ENCODE measurements at places on chromosomes 4 and X.
A peak's percentile ranks its signal among the peaks of the same experiment; 100 is the strongest.

- no peak for DNase-seq
Observed at GRCh38 chr4:76755756-76756155, 142.2 kb downstream of the SOWAHB start.

- peak; percentile 51 for DNase-seq
Observed at GRCh38 chrX:13938051-13938828, 91.5 kb downstream of the GEMIN8 start.

DNA sequence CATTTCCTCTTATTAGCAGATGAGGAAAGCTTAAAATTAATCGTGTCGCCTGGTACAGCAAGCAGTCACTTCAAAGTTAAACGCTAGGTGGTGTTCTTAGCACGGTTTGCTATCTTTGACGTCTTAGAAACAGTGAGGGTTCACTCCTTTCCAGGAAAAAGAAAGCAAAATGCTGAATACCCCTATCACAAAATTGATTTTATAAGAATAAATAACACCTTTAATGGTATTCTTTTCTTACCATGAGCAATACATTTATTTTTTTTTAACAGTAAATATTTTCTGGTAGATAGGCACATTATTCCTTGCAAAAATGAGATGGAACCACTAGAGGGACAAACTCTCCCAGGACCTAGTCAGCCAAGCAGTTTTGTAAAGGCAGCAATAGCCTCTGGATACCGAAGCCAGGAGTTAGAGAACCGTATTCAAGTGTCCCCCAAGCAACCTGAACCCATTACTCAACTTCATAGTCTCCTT is 153.9 kb downstream of the KDR start:
- peak; percentile 45 for DNase-seq

- DNase-seq, result no peak
Observed at GRCh38 chr4:110503270-110504083, 27.5 kb downstream of the ENPEP start.

DNA sequence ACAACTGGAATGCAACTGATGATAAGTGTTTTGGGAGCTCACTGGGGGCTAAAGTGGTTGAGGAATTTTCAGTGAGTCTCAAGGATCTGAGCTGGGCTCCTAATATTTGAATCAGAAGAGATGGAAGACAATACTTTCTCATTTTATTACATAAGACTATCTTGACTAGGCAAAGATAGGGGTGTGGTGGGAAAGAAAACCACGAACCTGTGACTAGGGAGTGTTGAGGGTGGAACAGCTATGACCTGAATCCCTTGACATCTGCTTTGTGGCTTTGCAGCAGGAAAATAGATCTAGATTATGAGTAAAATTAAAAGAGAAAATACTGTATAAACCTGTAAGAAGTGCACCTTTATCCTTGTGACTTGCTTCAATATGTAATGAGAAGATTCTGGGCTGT is 295.1 kb upstream of the TEX13A start:
- no peak for DNase-seq

- no peak for DNase-seq
Observed at GRCh38 chr4:93319041-93319440, 509.5 kb upstream of the ATOH1 start.

GRCh38 chr4:117692538-117692937 is 341.7 kb upstream of the NDST3 start:
- no peak for DNase-seq

- DNase-seq, result no peak
Observed at GRCh38 chr4:40363945-40364344, 28.8 kb downstream of the CHRNA9 start.

DNA sequence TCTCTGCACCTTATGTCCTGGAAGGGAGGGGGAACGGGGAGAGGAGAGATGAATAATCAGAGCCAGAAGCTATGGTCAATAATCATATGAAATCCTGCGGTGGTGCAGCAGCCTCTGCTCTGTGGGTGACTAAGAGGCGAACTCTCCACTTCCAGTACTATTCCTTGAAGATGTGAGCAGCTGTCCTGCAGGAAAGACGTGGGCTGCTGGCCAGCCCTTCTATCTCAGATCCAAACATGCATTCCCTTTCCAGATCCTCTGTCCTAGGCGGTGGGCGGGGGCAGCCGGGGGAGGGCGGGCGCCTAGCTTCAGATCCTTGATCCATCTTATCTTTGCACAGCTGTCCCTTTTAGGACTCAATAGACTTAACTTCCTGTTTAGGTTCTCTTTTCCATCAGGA is 34.5 kb downstream of the SPINK2 start:
- no peak for DNase-seq

- no peak for DNase-seq
Observed at GRCh38 chr4:187714957-187715356, 280.6 kb upstream of the ZFP42 start.

GRCh38 chrX:24498181-24498580 is 33.1 kb downstream of the PDK3 start:
- no peak for DNase-seq

- DNase-seq, result no peak
Observed at GRCh38 chr4:126358041-126358440, 1043.3 kb downstream of the FAT4 start.

DNA sequence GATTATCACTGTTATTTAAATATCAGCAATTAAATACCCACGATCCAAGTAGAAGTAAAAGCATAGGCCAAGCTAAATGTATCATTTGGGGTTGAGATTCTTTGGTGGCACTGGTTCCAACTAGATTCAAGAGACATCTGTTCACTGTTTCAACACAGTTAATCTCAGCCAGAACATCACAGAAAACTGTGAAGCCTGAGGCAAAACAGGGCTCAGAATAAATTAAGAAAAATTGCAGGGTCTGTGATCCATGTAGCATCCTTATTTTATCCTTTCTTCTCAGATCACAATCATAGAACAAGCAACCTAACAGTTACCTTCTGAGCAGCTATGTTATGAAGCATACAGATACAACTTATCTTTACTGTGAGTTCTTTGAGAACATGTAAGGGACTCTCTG is 23.7 kb downstream of the YTHDC1 start:
- DNase-seq, result no peak

GRCh38 chrX:11533199-11533651 is 132.5 kb downstream of the ARHGAP6 start:
- DNase-seq, result peak; percentile 66

- peak; percentile 7 for DNase-seq
Observed at GRCh38 chr4:129929052-129929451, 833.1 kb downstream of the C4orf33 start.

GRCh38 chrX:138858438-138858837 is 146.9 kb upstream of the FGF13 start:
- no peak for DNase-seq

DNA sequence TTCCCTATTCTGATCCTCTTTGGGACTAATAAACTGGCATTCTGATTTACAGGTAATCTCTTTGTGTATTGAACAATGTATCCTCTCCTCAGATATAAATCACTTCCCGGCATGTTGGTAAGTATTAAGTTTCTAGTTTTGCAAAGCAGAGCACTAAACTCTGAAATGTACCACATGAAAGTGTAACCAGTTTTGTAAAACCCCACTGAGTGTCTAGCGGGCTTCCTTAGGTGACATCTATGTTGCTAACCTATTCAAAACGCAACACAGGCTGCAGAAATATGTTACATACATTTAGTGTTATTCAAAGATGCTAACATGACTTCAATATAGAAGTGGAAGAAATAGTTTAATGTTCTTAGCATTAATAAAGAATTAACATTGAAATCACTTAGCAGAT is 25.2 kb downstream of the DNAJB14 start:
- DNase-seq, result no peak

DNA sequence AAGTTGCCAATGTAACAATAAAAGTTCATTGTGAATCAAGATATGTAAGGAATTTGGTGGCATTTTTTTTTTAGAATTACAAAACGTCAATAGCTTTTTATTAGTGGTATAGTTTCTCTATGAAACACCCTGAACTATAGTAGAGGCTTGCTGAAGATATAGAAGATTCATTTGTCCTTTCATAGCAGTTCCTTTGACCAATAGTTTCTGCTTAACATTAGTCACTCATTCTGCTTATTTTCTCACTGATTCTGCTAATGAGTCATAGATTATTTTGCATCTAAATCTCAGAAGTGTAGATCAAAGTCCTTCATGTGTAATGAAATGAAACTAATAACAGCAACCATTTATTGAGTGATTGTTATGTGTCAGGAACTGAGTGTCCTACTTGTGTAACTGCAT is 205.0 kb upstream of the TET2 start:
- no peak for DNase-seq

GRCh38 chrX:149131774-149132173 is 373.3 kb downstream of the IDS start:
- no peak for DNase-seq

GRCh38 chrX:6678313-6678712 is 143.4 kb upstream of the VCX3A start:
- DNase-seq, result peak; percentile 1

GRCh38 chrX:150842198-150842685 is 56.2 kb downstream of the CD99L2 start:
- DNase-seq, result no peak

DNA sequence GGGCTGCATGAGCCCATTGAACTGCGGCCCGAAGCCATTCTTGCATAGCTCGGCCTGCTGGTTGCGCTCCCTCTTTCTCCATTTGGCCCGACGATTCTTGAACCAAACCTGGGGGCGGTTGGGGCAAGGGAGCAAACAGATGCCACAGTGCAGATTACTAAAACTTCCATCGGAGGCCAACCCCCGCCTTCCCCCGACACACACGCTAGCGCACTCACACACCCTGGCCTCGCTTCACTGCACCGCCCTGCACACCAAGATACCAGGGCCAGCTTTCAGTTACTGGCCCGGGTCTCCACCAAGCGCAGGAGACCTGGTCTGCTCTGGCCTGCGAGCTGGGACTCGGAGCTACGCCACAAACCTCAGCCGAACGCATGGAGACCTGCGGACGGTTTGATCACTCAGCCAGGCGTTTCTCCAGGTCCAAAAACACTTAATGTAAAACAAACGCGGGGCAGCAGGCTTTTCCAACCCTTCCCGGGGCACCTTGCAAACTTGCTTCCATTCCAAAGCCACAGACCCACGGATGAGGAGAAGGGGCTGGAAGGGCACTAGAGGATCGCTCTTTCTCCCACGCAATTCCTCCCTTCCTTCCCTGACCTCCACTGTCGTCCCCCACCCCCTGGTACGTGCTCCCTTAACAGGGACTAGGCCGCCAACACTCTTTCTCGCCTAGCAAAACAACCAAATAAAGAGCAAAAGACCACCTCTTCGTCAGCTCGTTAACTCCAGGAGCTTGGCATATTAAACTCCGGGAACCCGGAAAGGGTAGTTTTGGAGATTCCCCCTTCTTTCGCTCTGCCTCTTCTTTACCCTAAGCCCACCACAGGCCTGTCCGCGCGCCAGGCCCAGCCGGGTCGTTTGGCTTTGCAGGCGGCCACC is 4.1 kb downstream of the PITX2 start:
- peak; percentile 79 for DNase-seq

GRCh38 chr4:57401586-57401985 is 291.4 kb upstream of the IGFBP7 start:
- DNase-seq, result no peak

- no peak for DNase-seq
Observed at GRCh38 chrX:13076176-13076961, 31.9 kb upstream of the FAM9C start.

- DNase-seq, result no peak
Observed at GRCh38 chr4:129080129-129080528, 13.2 kb downstream of the SCLT1 start.

- no peak for DNase-seq
Observed at GRCh38 chr4:8586671-8587468, 5.7 kb upstream of the CPZ start.

GRCh38 chr4:54274795-54275665 is 45.9 kb downstream of the PDGFRA start:
- DNase-seq, result no peak

DNA sequence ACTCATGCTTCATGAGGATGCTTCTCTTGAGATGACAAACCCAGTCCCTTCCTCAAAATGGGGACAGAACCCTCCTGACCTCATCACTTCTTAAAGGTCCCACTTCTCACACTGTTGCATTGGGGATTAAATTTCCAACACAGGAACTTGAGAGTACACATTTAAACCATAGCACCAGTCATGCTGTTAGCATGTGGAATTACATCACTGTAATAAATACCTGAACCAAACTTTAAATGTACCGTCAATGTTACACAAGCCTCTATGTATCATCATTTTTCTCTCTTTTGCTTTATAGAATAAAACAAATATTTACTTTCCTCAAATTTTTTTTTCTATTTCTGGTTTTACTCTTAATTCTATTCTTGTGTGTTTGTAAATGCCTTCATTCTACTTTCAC is 448.2 kb downstream of the CCSER1 start:
- no peak for DNase-seq

- peak; percentile 44 for DNase-seq
Observed at GRCh38 chr4:41692717-41693345, 55.7 kb downstream of the PHOX2B start.

DNA sequence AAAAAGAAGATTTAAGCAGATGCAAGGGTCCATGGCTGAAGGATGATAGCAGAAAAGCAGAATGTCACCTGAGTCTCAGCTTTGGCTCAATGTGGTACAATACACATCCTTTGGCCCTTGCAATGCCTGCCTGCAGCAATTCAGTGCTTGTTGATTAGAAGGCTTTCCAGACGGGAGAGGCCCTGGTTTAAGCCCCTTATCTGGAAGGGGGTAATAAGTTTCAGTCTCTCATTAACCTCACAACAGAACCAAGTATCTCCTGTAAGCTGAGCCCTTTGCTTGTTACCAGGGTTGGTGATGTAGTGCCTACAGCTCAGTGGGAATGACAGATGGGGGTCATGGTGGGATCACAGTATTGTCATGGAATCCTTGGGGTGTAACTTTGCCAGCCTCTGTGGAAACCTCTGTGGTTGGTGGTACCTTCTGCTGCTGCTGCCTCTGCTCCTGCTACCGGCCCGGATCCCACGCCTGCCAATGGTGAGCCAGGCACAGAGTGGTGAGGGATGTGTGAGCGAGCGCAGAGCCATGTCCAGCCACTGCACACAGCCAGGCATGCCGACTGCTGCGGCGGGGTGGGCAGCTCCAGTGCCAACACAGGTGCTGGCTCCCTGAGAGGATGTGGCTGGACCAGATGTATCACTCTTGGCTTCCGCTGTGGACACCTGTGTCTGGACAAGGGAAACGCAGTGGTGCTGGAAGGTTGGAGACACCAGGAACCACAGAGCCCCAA is 81.2 kb downstream of the ADRA2C start:
- DNase-seq, result no peak

DNA sequence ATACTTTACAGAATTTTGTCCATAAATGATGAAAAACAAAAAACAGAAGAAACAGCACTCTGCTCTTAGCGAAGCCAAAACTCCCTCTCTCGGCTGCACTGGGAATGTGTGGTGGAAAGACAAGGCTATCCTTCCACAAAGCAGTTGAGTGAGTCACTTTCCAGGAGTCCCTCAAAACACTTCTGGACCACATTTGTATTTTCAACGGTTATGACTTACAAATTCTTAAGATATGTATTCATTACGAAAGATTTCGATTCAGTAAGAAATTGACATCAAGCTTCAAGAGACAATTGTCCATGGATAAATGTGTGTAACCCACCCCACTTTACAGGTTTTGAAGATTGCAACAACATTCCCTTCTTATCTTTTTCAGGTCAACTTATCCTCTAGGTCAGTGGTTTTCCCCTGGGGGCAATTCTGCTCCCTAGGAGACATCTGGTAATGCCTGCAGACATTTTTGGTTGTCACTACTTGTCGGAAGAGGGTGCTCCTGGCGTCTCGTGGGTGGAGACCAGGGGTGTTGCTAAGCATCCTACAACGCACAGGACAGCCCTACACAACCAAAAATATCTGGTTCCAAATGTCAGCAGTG is 66.7 kb upstream of the MTNR1A start:
- no peak for DNase-seq

All from small intestine (tissue), 16 donors.